GM13976 (cell line): ENCODE measurements at places on chromosomes 11 and 22.

DNA sequence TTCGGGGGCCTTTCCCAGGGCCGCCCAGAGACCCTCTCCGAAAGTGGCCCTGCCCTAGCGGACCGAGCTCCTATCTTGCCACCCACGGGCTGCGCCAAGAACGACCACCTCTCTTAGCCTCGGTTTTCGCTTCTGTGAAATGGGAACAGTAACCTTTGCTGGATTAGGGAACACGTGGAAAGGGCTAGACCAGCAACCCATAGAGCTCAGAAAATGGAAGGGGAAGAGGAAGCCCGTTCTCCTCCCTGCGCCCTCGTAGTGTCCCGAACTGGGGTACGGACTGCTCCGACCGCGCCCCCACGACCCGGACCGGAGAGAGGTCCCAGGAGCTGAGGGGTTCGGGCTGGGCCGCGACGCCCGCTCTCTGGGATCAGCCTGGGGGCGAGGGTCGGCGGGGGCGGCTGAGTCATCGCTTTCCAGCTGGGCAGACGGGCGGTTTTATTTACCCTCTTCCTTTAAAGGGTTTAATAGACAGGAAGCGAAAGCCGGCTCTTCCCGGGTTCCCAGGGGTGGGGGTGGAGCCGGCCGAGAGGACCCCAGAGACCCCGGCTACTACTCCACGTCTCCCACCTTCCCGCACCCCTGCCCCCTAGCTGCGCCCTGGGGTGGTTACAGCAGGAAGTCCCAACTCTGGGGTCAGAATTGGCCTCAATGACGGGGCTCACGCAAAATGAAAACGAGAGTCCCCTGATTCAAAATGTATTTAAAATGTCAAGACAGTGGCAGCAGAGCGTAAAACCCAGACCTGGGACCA lies 907 bp upstream of the PHLDA2 start:
- DNase-seq: peak; percentile 84

DNA sequence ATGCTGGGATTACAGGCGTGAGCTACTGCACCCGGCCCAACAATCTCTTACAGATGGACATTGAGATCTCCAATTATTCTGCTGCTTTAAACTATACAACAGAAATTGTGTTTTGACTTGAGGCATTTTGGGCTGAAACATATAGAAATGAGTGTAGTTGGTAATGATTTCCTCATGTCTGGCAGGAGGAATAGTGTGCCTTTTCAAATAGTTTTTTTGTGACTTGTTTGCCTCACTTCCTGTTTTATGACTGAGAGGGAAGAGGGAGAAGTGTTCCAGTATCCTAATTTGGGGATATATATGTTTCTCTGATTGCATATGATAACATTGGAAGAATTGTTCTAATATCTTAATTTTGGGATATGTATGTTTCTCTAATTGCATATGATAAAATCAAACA lies 40.2 kb downstream of the EP300 start:
- no peak for DNase-seq

GRCh38 chr22:19576460-19577421 lies 52.5 kb upstream of the CLDN5 start:
- DNase-seq: peak; percentile 70

GRCh38 chr11:15258433-15259165 lies 143.9 kb downstream of the INSC start:
- no peak for DNase-seq

- DNase-seq: peak; percentile 76
Observed at GRCh38 chr11:76672431-76673175, 2.1 kb upstream of the LRRC32 start.

DNA sequence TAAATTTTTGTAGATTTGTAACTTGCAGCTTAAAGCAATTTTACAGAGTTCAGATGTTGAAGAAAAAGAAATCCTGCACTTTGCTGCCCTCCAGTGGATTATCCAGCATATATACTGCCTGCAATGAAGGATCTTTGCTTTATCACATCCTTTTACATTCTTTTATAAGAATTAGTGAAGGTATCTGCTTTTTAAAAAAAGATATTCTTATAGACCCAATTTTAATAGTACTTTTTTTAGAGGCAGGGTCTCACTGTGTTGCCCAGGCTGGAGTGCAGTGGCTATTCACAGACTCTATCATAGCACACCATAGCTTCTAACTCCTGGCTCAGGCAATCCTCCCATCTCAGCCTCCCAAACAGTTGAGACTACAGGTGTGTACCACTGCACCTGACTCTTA lies 60.7 kb downstream of the TTC17 start:
- peak; percentile 17 for DNase-seq

- DNase-seq: no peak
Observed at GRCh38 chr11:65883786-65884715, 4.2 kb downstream of the FIBP start.

DNA sequence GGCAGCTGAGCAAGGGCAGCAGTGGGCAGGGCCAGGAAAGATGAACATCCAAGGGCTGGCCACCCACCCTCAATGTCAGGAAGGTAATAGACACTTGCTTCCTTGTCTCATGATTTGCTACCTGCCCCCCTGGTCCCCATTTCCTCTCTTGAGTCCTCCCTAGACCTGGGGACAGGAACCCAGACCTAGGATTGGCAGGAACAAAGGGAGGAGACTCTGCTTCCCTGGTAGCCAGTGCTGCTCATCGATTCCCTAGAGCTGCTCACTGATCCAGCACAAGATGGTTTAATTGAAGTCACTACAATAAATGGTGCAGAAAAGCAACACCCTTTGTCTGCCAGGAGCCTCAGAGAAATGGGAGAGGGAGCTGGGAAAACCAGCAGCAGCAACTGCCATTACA lies 67.8 kb upstream of the CHST1 start:
- DNase-seq: no peak

DNA sequence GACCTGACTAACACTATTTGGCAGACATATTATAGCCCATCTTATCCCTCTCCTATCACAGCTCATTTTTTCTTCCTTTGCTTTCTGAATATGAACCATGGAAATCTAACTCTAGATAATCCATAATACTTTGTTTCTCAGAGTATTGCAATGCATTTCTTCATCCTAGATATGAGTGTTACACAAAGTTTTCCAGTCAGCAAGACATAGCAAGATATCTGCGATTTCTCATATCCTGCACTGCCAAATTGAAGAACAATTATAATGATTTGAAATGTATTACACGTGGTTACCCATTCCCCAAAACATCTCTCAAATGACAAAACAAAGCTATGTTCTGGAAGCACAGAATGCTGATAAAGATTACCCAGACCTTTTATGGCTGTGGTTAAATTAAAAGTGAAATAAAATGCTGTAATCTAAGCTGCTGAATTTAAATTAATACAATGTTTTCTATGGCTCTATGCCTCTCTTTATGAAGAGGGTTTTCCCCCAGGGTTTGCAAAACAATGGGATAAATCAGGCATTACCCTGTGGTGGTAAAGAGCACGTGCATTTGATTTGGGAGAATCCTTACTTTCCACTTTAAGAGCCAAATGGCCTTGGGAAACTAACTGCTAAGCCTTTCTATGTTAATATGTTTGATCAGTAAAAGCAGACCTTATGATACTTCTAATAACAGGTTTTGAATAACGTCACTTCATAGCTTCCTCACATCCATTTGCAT lies 1291.0 kb upstream of the CNTN5 start:
- DNase-seq: no peak

DNA sequence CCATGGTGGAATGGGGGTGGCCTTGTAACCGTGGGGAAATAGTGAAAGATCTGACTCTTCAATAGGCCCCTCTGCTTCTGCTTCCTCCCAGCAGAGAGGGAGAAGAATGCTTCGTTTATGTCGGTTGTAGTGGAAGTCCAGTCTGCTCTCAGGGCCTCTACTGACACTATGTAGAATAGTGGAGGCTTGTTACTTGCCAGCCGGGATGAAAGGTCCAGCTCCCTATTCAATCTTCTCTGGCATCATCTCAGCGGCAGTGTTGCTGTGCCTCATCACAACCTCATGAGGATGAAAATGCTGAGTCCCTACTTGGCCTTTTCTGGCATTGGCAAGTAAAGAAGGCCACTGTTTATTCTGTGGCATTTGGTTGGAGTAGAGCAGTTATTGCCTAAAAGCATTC lies 820.9 kb upstream of the TENM4 start:
- no peak for DNase-seq

- DNase-seq: no peak
Observed at GRCh38 chr11:122788781-122789535, 49.3 kb upstream of the CRTAM start.

DNA sequence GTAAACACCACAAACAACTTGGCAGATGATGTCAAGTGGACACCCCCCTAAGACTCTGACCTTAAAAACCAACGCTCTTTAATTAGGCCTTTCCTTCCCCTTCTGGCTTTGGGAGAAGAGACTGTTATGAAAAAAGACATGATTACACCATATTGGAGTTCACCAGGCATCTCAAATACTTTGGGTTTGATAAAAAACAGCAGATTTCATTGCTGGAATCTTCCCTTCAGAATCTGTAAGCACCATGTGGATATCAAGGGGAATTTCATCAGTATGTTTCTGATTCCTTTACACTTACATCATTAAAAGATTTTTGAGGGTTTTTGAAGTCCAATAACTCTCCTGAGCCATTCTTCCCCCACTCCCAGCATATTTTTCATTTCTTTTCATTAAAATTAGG lies 85.6 kb downstream of the KIRREL3 start:
- DNase-seq: no peak

GRCh38 chr11:101032991-101033390 lies 96.6 kb downstream of the PGR start:
- DNase-seq: no peak

GRCh38 chr22:43500792-43501785 lies 89.3 kb downstream of the MPPED1 start:
- no peak for DNase-seq

DNA sequence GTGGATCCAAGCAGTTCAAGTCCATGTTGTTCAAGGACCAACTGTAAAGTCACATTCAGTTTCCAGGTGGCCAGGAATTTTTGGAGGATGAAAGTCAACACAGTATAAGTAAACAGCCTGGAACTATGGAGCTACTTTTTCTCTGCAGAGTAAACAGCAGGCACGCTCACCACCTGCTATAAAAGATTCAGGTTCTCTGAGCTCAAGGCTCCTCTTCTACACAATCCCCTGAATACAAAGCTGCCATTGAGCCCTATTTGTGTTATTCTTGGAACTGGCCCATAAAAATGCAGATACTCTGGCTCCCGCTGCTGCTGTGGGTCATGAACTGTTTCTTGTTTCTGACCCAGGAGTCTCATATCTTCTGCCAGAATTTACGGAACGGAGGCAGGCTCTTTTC lies 56.9 kb upstream of the PRR5 start:
- no peak for DNase-seq

DNA sequence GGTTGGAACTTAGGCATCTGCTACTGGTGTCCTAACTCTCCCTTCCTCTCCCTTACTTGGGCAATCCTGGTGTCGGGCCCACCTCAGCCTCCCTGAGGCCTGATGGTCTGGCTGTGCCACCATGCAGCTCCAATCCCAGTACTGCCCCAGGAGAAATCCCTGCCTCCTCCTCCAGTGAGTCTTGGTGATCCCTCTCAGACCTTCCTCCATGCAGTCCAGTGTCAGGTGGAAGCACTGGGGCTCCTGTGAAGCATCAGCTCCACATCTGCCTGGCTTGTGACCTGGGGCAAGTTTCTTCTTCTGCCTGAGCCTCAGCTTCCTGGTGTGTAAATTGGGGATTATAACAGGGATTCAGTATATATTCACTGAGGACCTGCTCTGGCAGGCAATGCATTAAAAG lies 1.8 kb upstream of the PELI3 start:
- DNase-seq: no peak

GRCh38 chr11:43837879-43838278 lies 42.8 kb upstream of the ALKBH3 start:
- no peak for DNase-seq

- no peak for DNase-seq
Observed at GRCh38 chr11:130435671-130436070, 7.3 kb upstream of the ADAMTS8 start.

DNA sequence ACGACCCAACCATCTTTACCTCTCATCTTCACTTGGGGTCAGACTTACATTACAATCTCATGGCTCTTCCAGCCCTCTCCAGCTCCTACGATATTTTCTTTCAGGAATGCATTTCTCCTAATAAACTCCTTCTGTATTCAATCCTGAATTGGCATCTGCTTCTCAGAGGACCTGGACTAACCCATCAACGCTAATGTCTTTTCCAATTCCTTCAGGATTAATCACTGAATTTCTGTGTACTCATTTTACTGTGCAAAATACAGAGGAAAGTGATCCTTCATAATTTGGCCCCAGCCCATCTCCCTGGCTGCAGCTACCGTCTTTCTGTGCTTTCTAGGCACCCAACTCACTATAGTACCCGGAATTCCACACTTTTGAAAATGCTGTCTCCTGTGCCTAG lies 239.2 kb downstream of the METTL15 start:
- no peak for DNase-seq

GRCh38 chr11:119816660-119817059 lies 87.7 kb upstream of the NECTIN1 start:
- no peak for DNase-seq

DNA sequence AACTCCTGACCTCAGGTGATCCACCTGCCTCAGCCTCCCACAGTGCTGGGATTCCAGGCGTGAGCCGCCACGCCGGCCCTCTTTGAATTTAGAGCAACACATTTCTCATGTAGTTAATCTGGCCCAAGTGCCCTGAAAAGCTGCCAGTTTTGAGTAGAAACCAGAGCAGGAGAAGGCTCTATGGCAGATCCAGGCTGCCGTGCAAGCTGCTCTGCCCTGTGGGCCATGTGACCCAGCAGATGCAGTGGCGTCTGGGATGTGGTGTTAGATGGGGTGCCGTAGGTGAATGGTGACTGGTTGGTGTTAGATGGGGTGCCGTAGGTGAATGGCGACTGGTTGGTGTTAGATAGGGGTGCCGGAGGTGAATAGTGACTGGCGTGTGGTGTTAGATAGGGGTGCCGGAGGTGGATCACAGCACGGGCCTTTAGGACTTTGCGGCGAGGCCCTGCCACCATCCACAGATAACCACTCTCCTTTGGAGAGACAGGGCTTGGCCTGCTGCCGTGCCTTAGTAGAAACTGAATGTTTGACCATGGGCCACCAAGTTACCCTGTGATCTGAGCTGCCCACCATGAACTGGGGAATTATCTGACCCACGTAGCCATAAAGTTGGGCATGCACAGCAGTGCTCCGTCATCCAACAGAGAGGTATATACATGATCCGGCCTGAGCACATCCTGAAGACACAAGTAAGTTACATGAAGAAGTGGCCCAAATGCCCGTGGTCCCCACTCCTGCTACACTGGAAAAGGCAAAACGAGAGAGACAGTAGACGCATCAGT lies 32.7 kb downstream of the ASCL2 start:
- no peak for DNase-seq

DNA sequence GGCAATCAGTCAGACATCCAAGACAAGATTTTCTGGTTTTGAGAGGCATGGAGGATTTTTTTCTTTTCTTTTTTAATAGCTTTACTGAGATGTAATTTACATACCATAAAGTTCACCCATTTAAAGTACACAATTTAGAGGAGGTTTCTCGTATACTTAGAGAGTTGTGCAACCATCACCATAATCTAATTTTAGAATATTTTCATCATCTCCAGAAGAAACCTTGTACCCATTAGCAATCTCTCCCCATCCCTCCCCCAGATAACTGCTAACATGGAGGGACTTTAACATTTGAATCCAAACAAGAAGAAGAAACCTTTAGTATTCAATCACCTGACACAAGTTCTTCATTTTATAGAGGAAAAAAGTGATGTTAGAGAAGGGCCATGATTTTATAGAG lies 83.6 kb downstream of the CLPB start:
- no peak for DNase-seq
